ENCODE measurements at places on chromosomes 16 and 17. TPM values are rescaled to one million over a fixed set of nuclear protein-coding genes. Genes with fewer than 3 reads are reported as not detected.
A peak's percentile ranks its signal among the peaks of the same experiment; 100 is the strongest.

The KRTAP3-2 gene
- total RNA-seq, result not detected

The TPSAB1 gene
- 70.0 TPM for total RNA-seq

The CHST4 gene
- not detected for total RNA-seq

DNA sequence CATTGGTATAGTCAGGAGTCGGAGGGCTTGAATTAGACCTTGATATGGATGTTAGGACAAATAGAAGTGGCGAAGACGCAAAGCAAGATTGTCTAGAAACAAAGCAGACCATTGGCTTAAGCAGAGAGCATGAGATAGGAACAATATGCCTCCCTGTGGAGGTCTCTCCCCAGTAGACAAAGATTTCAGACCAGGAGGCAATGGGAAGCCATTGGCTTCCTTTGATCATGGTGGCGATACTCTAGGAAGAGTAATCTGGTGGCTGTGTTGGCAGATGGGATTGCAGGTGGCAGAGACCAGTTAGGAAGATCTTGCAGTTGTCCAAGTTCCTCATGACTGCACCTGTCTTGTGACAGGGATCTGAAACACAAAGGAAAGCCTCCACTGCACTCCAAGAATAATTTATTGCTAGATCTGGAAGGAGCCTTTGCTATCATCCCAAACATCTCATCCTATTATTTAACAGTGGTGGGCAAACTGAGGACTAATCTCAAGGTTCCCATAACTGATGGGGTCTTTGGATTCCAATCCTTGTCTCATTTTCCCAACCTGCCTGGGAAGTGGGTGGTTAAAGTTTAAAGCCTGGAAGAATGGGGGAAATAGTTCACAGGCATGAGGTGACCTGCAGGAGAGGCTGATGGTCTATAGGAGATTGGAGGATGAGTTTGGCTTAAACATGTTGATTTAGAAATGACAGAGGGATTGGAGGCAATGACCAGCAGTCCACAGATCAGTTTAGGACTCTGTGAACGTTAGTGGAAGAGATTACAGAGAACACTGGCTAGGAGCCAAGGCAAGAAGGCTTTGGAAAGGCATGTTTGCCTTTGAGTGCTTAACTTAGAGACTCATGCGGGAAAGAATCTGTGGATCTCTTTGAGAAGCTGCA lies 37.0 kb downstream of the HLF start:
- DNase-seq, result no peak
- H3K27me3 ChIP-seq, result no peaks in the 10 kb centered on the region
- H3K36me3 ChIP-seq, result no peaks in the 10 kb centered on the region
- H3K27ac ChIP-seq, result no peak overlapping the region
- H3K4me1 ChIP-seq, result no peaks in the 10 kb centered on the region

- no peak overlapping the region for H3K27ac ChIP-seq
- no peaks in the 10 kb centered on the region for H3K36me3 ChIP-seq
- no peak overlapping the region for H3K4me3 ChIP-seq
Observed at GRCh38 chr17:69523244-69523861, 108.9 kb downstream of the MAP2K6 start.

- no peak for DNase-seq
- peak overlapping the region; percentile 97 for H3K4me3 ChIP-seq
- H3K27me3 ChIP-seq, result no peaks in the 10 kb centered on the region
- peaks cover 26% of the 10 kb centered on the region for H3K4me1 ChIP-seq
- no peaks in the 10 kb centered on the region for H3K36me3 ChIP-seq
Observed at GRCh38 chr16:88533381-88533917, 36.8 kb upstream of the ZC3H18 start.

The RHOT1 gene
- 46.2 TPM for total RNA-seq
